Endothelial cell (in vitro differentiated cells): ENCODE measurements at places on chromosomes 1 and 21. TPM values are rescaled to one million over a fixed set of nuclear protein-coding genes. Genes with fewer than 3 reads are reported as not detected.

DNA sequence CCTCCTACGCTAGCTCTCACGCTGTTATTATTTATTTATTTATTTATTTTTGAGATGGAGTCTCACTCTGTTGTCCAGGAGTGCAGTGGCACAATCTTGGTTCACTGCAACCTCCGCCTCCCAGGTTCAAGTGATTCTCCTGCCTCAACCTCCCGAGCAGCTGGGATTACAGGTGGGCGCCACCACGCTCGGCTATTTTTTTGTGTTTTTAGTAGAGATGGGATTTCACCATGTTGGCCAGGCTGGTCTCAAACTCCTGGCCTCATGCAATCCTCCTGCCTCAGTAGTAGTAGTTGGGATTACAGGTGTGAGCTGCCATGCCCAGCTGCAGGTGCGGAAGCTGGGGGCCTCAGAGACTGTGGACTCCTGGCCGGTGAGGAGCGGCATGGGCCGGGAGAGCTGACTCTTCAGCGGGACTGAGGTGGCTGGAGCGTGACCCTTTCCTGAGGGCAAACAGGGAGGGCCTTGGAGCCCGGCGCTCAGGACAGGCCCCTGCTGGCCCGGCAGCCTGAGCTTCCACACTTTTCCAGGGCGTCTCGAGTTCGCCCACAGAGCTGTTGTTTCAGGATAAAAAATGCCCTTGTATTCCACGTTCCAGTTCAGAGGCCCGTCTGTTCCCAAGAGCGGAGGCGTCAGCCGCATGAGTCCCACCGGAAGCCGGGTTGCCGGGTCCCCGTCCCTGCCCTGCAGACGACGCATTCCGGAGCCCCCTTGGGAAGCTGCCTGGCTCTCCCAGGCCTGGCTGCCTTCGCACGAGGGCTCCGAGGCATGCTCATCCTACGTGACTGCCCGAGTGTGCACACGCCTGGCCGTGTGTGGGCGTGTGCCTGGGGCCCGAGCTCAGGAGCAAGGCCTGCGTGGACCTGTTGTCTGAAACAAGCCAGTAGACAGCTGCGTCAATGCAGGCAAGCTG lies 126.2 kb downstream of the SIK1 start:
- H3K27ac ChIP-seq = no peak overlapping the region
- peaks cover 9% of the 10 kb centered on the region for H3K27me3 ChIP-seq
- H3K4me3 ChIP-seq = no peak overlapping the region
- H3K4me1 ChIP-seq = peaks cover 5% of the 10 kb centered on the region
- no peak for DNase-seq

GRCh38 chr1:182404781-182405180 lies 4.3 kb upstream of the TEDDM1 start:
- no peak overlapping the region for H3K27ac ChIP-seq
- H3K36me3 ChIP-seq = peaks cover 3% of the 10 kb centered on the region
- DNase-seq = no peak
- H3K4me3 ChIP-seq = no peak overlapping the region
- H3K27me3 ChIP-seq = no peaks in the 10 kb centered on the region
- H3K4me1 ChIP-seq = no peaks in the 10 kb centered on the region

DNA sequence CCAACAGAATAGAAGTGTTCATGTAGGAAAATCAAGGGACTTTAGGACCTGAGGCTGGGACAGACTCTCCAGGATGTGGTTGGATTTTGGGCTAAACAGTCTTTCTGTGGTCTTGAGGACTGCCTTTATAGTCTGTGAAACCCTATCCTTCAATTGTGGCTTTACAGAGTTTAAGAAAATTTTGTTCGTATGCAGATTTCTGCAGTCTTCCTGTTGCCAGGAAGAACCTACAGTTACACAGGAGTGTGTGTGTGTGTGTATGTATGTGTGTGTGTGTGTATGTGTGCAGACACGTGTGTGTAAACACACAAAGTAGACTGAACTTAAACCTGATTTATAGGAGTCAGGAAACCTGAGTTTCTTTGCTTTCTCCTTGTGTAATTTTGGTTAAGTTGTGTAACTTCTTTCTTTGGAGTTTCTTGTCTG lies 22.8 kb downstream of the NEK7 start:
- H3K27ac ChIP-seq = peak overlapping the region; percentile 49
- H3K27me3 ChIP-seq = no peaks in the 10 kb centered on the region
- no peaks in the 10 kb centered on the region for H3K36me3 ChIP-seq
- H3K4me1 ChIP-seq = peaks cover 30% of the 10 kb centered on the region
- H3K4me3 ChIP-seq = no peak overlapping the region

DNA sequence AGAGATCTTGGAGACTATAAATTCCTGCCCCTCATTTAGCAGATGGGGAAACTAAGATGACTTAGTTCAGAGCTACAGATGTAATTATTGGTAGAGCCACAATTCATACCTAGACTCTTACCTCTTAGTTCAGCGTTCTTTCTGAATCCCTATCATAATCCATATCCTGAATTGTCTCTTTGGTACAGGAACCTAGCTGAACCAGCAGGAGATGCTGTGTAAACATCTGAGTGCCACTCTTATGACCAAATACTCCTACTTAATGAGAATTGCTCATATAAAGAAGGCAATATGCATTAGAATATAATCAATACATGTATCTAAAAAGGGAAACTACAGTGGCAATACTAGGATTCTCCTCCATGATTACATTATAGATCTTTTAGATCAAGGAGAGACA lies 459.0 kb downstream of the SIPA1L2 start:
- H3K36me3 ChIP-seq = no peaks in the 10 kb centered on the region
- DNase-seq = no peak
- H3K27ac ChIP-seq = no peak overlapping the region
- peaks cover 5% of the 10 kb centered on the region for H3K27me3 ChIP-seq

- no peak overlapping the region for H3K27ac ChIP-seq
- peaks cover 3% of the 10 kb centered on the region for H3K36me3 ChIP-seq
- peaks cover 1% of the 10 kb centered on the region for H3K27me3 ChIP-seq
- no peak for DNase-seq
Measured at GRCh38 chr1:191971447-191971846, 186.8 kb upstream of the RGS18 start.

- H3K36me3 ChIP-seq = no peaks in the 10 kb centered on the region
- no peak overlapping the region for H3K4me3 ChIP-seq
- H3K27ac ChIP-seq = no peak overlapping the region
- no peaks in the 10 kb centered on the region for H3K27me3 ChIP-seq
- no peaks in the 10 kb centered on the region for H3K4me1 ChIP-seq
- DNase-seq = no peak
Measured at GRCh38 chr21:38884440-38884839, 78.7 kb downstream of the ETS2 start.

Gene RPE65
- not detected for total RNA-seq

Gene OR10J1
- total RNA-seq = not detected

Gene OR2G6
- total RNA-seq = not detected

Gene HMCN1
- 22.2 TPM for total RNA-seq
